Suppressor macrophage treated with lipopolysaccharide for 4 hours (primary cell): ENCODE measurements at places on chromosomes 5 and 9.

DNA sequence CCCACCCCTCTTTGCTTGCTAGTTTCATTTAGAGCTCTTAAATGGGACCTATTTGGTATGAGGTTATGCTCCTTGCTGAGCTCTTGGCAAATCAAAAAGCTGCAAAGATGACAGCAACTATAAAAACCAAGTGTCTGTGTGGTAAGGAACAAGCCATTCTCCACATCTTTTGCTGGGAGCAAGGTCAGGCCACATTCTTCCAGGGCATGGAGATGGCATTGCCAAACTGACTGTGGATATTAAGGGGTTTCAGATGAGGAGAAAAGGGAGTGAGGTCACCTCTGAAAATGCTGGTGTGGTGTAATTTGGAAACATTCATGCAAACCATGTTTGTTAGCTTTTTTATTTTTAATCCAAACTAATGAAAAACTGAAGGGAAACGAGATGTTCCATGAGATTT lies 218.8 kb upstream of the IL12B start:
- DNase-seq = no peak

DNA sequence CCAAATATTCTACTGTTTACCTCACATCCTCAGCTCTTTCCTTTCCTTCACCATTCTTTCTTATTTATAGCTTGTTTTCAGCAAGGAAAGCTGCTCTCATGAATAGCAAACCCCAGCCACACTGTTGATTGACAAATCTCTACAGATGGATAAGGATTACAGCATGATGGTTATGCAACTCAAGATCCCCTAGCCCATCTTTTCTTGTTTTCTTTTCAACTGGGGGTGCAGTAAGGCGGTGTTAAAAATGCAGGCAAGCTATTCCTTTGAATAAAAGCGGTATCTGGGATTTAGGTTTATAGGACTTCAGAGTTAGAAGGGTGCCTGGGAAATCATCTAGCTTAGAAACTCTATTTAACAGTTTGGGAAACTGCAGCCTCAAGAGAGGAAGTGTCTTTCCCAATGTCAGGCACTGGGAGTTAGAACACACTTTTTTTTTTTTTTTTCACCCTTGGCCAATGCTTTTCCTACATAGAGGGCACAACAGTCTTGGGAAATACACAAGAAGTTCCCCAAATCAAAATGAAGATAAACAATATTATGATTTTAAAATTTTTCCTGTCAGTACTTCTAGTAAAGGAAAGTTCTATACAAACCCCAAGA lies 2.6 kb downstream of the SPARC start:
- peak; percentile 57 for DNase-seq

DNA sequence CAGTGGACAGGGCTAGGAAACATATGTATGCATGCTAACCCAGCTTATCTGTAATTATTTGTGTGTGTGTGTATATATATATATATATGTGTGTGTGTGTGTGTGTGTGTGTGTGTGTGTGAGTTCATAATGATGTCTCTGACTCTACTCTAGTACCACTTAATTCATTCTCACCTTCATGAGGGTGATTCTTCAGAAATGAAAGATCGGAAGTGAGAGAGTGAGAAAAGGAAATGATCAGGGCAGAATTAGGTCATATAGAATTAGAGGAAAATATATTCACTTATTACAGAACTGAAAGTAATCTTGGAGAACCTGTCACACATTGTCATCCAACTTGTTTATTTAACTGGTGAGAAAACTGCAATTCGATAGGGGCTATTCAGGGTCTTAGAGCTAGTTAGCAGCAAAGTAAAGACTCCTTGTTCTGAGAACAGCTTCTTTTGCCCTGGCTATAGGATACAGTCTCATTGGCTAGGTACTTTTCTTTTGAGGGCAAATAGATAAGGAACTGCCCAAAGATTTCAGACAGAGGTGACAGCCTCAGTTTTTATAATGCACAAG lies 58.8 kb downstream of the C9orf153 start:
- DNase-seq = no peak

GRCh38 chr5:56012281-56012963 lies 17.7 kb upstream of the IL6ST start:
- peak; percentile 48 for DNase-seq

DNA sequence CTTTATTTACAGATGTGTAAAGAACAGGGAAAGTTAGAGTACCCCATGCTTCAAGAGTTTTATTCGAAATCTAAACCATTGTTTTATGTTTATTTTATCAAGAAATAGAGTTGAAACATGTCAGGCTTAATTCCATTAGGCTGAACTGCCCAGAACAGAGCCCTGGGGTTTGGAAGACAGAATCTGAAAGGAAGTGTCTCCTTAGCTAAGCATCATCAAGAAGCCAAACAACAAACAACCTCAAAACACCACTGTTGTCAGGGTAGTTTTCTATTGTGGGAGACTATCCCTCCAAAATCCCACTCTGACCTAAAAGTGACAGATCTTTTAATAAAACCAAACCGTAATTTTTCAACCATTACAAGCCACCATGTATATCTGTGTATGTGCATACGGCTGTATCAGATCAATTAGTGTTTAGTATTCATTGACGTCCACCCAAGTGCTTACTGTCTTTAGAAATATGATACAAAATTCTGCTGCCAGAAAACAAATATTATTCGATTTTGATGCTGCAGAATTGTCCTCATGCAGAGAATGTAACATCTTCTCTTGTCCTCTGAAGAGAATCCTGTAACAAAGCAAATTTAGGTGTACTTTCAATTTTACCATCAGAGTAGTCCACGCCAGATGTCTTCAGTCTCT lies 271.9 kb upstream of the TMEM161B start:
- DNase-seq = no peak

DNA sequence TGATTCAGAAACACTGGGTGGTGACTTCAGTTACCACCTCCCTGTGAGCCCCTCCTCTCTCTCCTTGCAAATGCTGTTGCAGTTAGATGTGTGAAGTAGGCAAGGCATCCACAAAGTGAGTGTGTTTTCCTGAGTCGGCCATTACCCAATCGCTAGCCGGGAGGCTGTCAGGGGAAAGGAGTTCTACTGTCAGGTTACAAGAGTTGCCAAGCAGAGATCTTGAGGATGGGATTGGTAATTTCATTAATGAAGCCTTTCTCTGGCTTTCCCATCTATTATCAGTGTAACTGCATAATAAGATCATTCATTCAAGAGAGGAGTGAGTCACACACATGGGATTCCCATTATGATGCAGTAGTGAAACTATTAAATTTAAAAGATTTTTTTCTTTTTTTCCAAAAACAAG lies 106.9 kb downstream of the GLDC start:
- DNase-seq = peak; percentile 28

DNA sequence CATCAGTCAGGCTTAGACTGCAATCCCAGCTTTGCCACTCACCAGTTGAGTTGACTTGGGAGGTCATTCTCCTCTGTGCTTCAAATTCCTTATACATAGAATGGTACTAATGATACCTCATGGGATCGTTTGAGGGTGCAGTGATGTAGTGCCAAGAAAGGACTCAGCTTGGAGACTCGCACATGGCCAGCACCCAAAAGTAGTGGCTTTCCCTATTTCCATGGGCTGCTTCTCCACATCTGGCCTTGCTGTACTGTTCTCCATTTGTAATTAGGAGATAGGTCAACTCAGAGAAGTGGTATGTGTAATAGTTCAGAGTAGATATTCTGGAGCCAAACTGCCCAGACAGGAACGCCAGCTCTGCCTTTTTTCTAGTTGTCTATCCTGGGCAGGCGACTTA lies 5.5 kb downstream of the CCL19 start:
- no peak for DNase-seq

DNA sequence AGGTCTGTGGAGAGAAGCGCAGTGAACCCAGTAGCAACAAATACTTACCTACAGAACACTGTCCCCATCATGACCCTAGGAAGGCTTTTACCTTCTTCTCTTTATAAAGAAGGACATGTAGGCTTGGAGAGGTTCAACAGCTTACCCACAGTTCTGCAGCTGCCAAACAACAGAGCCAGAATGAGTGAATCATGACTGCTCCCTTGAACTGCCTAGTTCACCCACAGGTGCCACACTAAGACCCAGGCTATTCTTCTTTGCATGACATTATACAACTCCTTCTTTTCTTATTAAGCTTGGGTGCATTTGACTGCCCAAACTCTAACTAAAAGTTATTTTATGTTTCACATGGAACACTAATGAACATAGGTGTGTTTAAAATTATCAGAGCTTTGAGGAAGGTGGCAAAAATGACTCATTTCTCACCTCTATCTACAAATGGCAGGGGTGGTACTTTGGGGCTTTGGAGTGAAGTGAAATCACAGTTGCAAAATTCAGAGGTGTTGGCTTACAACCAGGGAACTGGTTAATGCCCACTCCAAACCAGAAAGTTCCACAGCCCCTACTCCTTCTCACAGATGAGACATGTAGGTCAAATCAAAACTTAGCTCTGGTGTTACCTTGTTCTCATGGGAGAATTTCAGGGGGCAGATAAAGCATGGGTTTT lies 201.6 kb downstream of the SEMA6A start:
- DNase-seq = no peak

- DNase-seq = no peak
These were observed 928.9 kb upstream of the CDH10 start for GRCh38 chr5:25573691-25574090.
